ENCODE measurements at places on chromosomes 11 and 22. TPM values are rescaled to one million over a fixed set of nuclear protein-coding genes. Genes with fewer than 3 reads are reported as not detected.

DNA sequence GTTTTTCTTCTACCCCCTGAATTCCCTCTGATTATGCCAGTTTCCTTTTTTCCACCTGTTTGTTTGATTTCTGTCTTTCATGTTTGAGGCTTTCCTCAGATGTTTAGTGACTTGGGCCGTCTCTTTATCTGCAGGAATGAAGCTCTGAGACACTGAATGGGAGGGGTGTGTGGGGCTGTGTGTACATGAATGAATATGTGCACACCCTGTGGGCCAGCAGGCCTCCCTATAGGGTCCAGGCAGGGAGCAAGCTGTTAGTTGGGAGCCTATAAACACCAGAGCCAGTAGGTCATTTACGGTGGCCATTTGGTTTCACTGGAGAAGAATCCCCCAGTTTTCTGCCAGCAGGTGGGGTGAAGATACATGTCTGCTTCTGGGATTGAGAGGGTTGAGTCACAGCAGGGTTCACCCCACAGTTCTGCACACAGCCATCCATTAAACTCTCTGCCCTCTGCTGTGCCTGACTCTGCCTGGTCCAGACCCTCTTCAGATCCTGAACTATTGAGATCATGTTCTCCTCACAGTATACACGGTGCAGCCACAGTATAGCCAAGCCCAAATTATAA is 34.8 kb downstream of the BARX2 start:
- H3K4me3 ChIP-seq, result no peak overlapping the region
- no peak overlapping the region for H3K27ac ChIP-seq
- peaks cover 19% of the 10 kb centered on the region for H3K27me3 ChIP-seq
- DNase-seq, result no peak
- no peaks in the 10 kb centered on the region for H3K36me3 ChIP-seq

GRCh38 chr11:35237860-35238715 is 99.1 kb downstream of the CD44 start:
- peaks cover 15% of the 10 kb centered on the region for H3K36me3 ChIP-seq
- peak overlapping the region; percentile 7 for H3K27ac ChIP-seq
- H3K4me1 ChIP-seq, result peaks cover 75% of the 10 kb centered on the region
- peaks cover 11% of the 10 kb centered on the region for H3K27me3 ChIP-seq

GNG3 gene
- not detected for total RNA-seq

GRCh38 chr11:75492181-75492820 is 33.4 kb downstream of the GDPD5 start:
- no peak overlapping the region for H3K4me3 ChIP-seq
- H3K4me1 ChIP-seq, result peaks cover 15% of the 10 kb centered on the region
- peaks cover 2% of the 10 kb centered on the region for H3K27me3 ChIP-seq
- no peak overlapping the region for H3K27ac ChIP-seq
- no peak for DNase-seq

DNA sequence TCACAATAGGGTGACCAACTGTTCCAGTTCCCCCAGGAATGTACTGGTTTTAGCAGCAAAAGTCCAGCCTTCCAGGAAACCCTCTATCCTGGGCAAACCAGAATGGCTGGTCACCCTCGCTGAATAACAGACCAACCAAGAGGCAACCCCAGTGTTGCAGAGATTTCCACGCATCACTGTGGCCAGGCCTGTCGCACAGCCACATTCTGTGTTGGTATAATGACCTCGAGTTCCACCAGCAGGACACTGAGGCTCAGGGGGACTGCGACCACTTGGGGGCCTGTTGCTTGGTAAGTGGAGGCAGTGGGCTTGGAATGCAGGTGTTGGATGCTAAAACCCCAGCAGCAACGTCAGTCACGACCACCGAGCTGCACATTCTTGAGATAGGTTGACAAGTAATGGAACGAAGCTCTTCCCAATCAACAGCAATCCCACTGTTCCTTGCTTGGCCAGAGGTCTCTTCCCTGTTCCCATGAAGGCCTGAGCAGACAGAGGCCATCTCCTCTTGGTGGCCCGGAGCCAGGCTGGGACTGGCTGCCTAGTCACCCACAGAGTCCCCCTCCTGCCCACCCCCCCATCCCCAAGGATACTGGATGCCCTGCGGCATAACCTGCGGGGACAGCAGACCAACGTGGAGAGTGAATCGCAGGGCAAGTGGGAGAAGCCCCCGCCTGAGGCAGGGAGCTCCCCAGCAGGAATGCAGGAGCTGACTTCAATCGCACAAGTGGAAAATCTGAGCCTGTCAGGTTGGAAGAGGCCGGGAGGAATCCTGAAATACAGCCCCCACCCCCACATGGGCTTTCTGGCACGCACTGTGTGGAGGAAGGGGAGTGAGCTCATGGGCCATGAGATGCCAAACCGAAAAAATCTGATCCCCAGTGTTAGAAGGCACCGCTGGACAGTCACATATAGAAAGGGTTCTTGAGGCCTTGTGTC is 43.4 kb upstream of the MN1 start:
- H3K27me3 ChIP-seq, result peaks cover 2% of the 10 kb centered on the region
- H3K36me3 ChIP-seq, result peaks cover 26% of the 10 kb centered on the region
- DNase-seq, result no peak
- no peak overlapping the region for H3K27ac ChIP-seq

DNA sequence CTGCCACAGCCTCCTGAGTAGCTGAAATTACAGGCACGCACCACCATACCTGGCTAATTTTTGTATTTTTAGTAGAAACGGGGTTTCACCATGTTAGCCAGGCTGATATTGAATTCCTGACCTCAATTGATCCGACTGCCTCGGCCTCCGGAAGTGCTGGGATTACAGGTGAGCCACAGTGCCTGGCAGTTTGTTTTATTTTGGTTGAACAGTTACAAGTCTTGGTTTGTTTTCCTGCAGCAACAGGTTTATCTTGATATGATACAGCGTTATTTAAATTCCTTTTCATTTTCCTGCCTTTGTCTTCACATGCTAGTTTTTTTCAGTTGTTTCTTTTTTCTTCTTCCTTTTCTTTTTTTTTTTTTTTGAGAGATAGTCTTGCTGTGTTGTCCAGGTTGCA is 4.0 kb upstream of the SLC3A2 start:
- peaks cover 17% of the 10 kb centered on the region for H3K4me1 ChIP-seq
- no peak for DNase-seq
- H3K4me3 ChIP-seq, result no peak overlapping the region
- no peaks in the 10 kb centered on the region for H3K27me3 ChIP-seq
- no peak overlapping the region for H3K27ac ChIP-seq

GRCh38 chr11:113401718-113402117 is 14.1 kb downstream of the ANKK1 start:
- H3K4me1 ChIP-seq, result no peaks in the 10 kb centered on the region
- H3K4me3 ChIP-seq, result no peak overlapping the region
- no peak overlapping the region for H3K27ac ChIP-seq
- H3K27me3 ChIP-seq, result peaks cover 8% of the 10 kb centered on the region
- DNase-seq, result peak; percentile 1
- H3K36me3 ChIP-seq, result no peaks in the 10 kb centered on the region

TSPAN32 gene
- not detected for total RNA-seq

DNA sequence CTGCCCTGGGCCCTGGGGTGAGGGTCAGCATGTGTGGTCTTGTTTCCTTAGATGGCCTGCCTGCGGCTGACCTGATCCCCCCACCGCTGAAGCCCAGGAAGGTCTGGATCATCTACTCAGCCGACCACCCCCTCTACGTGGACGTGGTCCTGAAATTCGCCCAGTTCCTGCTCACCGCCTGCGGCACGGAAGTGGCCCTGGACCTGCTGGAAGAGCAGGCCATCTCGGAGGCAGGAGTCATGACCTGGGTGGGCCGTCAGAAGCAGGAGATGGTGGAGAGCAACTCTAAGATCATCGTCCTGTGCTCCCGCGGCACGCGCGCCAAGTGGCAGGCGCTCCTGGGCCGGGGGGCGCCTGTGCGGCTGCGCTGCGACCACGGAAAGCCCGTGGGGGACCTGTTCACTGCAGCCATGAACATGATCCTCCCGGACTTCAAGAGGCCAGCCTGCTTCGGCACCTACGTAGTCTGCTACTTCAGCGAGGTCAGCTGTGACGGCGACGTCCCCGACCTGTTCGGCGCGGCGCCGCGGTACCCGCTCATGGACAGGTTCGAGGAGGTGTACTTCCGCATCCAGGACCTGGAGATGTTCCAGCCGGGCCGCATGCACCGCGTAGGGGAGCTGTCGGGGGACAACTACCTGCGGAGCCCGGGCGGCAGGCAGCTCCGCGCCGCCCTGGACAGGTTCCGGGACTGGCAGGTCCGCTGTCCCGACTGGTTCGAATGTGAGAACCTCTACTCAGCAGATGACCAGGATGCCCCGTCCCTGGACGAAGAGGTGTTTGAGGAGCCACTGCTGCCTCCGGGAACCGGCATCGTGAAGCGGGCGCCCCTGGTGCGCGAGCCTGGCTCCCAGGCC is 12.7 kb downstream of the TMEM121B start:
- no peaks in the 10 kb centered on the region for H3K27me3 ChIP-seq
- no peak for DNase-seq
- H3K4me3 ChIP-seq, result no peak overlapping the region

DNA sequence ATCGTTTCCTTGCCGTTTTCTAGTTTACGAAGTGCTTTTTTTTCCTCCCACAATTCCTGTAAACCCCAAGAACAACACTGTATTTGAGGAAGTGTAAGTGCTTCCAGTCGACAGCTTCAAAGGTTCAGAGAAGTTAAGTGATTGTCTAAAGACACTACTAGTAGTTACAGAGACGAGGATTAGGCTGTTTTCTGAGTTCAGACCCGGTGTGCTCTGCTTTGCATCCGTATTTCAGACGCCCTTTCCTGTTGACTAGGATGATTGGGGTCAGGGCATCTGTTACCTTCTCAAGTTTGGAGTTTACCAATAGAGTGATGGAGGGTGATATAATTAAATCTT is 430 bp downstream of the CLP1 start:
- peak overlapping the region; percentile 74 for H3K27ac ChIP-seq
- DNase-seq, result no peak
- peak overlapping the region; percentile 95 for H3K4me3 ChIP-seq
- H3K4me1 ChIP-seq, result peaks cover 16% of the 10 kb centered on the region
- H3K36me3 ChIP-seq, result peaks cover 4% of the 10 kb centered on the region

TRIM64C gene
- total RNA-seq, result not detected

GRCh38 chr22:48782326-48782725 is 1045.3 kb downstream of the BRD1 start:
- H3K4me1 ChIP-seq, result no peaks in the 10 kb centered on the region
- no peaks in the 10 kb centered on the region for H3K27me3 ChIP-seq
- no peak overlapping the region for H3K27ac ChIP-seq
- DNase-seq, result no peak
- H3K36me3 ChIP-seq, result peaks cover 10% of the 10 kb centered on the region

PAAF1 gene
- 22.3 TPM for total RNA-seq

DNA sequence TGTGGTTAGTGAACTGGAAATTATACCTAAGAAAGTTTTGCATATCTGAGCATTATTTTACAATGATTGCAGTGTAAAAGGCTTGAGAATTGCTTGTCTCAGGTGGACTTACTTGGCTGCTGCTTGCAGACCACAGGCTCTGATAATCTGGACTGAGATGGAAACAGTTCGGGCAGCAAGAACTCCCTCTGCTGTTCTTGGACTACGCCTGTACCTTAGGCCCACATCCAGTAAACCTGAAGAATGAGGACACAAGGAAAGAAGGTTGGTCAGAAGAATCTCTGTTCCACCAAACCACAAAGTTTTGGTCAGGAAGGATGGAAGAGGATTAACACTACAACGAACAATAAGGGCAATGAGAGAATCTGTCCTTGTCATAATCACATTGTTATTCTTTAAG is 80.1 kb downstream of the C2CD3 start:
- no peak overlapping the region for H3K27ac ChIP-seq
- no peak for DNase-seq
- peaks cover 2% of the 10 kb centered on the region for H3K4me1 ChIP-seq

GRCh38 chr11:67437082-67437808 is at the start of gene PTPRCAP:
TSS of gene PTPRCAP (minus strand) at chr11:67437682. CDS start at chr11:67437619, 63 bp downstream.
- H3K36me3 ChIP-seq, result peaks cover 1% of the 10 kb centered on the region
- peak within 1 kb of the TSS; percentile 30 for H3K27ac ChIP-seq
- no peak for DNase-seq
- peaks cover 9% of the 10 kb centered on the region for H3K27me3 ChIP-seq
- H3K4me1 ChIP-seq, result peaks cover 4% of the 10 kb centered on the region
- H3K4me3 ChIP-seq, result no peak within 1 kb of the TSS

DNA sequence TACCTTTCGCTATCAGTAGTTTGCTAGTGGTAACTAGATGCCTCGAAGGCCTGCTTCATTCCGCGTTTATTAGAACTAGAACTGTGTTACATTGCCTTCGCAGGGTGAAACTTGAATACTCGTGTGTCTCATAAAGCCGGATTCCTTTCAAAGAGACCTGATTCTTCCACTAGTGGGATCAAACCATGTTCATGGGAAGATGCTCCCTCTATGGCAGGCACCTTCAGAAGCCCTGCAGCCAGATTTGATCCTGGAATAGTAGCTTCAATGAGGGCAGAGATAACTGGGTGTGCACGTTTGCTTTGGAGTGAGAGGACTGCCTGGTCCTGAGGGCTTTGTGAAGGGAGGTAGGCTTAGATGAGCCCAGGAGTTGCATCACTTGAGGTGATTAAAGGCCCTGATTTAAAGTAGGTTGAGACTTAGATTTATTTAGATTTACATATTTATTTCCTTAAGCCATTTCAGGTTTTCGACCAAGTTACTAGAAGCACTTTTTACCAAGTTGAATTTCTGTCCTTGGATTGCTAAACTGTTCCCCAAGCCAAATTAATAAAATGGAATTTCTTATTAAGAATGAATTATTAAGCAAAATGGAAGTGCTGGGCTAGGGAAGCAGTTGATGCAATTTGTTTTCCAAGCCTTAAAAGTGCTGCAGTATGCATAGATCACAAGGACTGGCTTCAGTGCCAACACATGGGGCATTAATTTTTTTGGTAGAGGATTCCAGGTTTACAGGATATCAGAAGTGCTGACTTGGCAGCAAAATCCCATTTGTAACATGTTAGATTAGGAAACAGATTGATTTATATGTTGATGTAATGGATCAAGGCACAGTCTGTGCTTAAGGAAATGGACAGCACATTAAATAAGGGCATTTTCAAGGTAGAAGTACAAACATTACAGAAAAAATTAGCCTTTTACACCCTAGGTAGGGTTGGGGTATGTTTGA is 32.9 kb downstream of the APLP2 start:
- H3K36me3 ChIP-seq, result peaks cover 42% of the 10 kb centered on the region
- DNase-seq, result no peak
- H3K4me1 ChIP-seq, result peaks cover 39% of the 10 kb centered on the region
- peak overlapping the region; percentile 6 for H3K4me3 ChIP-seq

C11orf91 gene
- 0.61 TPM for total RNA-seq

GRCh38 chr11:28232649-28233048 is 124.5 kb downstream of the METTL15 start:
- no peak overlapping the region for H3K4me3 ChIP-seq
- H3K4me1 ChIP-seq, result peaks cover 35% of the 10 kb centered on the region
- no peak for DNase-seq
- H3K27ac ChIP-seq, result no peak overlapping the region

DNA sequence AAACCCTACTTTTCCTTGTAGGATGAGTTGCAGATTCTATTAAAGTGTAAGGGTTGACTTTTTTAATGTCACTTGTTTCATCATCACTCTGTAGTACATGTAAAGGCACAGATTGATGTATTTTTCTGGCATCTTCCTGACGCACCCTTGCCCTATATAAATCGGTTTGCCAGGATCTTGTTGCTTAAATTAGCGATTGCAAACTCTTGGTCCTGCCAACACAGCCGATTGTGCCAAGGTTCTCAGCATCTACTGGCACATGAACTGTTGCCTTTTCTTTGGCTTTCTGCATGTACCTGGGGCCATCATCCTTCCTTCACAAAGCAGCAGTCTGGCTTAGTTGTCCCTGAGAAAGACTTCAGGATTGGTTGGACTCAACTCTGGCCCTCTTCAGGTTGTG is 7.5 kb upstream of the LIN7C start:
- DNase-seq, result no peak
- H3K27me3 ChIP-seq, result no peaks in the 10 kb centered on the region
- H3K4me1 ChIP-seq, result peaks cover 9% of the 10 kb centered on the region
- no peak overlapping the region for H3K4me3 ChIP-seq
- no peak overlapping the region for H3K27ac ChIP-seq

RGL4 gene
- total RNA-seq, result not detected
